ENCODE measurements at places on chromosomes 12 and 14. TPM values are rescaled to one million over a fixed set of nuclear protein-coding genes. Genes with fewer than 3 reads are reported as not detected.

TAS2R10 gene
- total RNA-seq, result 2.4 TPM

TCL1A gene
- total RNA-seq, result not detected

RTL1 gene
- not detected for total RNA-seq

VAMP1 gene
- total RNA-seq, result 1.2 TPM
